ENCODE measurements at places on chromosomes 2 and 18. TPM values are rescaled to one million over a fixed set of nuclear protein-coding genes. Genes with fewer than 3 reads are reported as not detected.

- no peak for DNase-seq
Observed at GRCh38 chr2:39008665-39009064, 112.2 kb downstream of the SOS1 start.

DNA sequence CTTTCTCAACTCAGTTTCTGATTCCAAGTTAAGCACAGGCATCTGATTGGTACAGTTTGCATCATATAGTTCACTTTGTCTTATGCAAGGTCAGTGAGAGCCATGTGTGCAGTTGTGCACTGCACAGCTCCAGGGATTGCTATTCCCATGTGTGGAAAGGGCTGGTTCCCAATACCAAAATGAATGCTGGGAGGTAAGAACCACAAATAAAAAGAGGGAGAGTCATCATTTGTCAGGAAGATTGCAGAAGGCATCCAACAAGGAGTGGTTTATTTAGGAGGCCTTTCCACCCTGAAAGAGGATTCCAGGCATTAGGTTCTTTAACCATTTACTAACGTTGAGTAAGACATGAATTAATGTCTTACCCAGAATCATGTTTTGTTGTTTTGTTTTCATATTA lies 141.2 kb upstream of the ST6GAL2 start:
- DNase-seq: no peak

DNA sequence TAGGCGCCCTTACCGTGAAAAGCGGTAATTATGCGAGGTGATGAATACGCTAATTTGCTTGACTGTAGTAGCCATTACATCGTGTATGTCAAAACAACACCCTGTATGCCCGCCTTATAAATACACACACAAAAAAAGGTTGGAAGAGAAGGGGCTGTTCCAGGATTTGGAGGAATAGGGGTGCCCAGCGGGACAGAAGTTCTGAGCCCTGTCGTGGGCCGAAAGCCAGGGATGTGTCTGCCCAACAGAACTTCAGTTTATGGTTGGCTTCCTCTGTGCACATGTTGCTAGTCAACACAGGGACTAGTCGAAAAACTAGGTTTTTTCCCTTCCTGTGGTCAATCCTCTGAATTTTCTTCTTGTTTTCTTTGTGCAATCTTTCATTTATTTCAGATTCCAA lies 182.5 kb downstream of the ACKR3 start:
- DNase-seq: no peak

DNA sequence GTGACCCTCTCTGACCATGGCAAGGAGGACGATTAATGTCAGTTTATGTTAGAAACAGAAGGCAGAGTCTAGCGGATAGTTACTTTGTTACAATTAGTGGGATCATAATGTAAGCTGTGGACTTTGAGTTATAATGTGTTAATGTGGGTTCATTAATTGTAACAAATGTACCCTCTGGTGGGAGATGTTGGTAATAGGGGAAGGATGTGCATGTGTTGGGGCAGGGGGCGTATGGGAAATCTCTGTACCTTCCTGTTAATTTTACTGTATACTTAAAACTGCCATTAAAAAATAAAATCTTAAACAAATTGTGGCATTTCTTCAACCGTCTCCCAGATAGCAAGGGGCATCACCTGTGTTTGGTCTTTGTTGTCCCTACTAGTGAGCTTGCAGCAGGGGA lies 4.8 kb downstream of the UBE2F start:
- DNase-seq: no peak

DNA sequence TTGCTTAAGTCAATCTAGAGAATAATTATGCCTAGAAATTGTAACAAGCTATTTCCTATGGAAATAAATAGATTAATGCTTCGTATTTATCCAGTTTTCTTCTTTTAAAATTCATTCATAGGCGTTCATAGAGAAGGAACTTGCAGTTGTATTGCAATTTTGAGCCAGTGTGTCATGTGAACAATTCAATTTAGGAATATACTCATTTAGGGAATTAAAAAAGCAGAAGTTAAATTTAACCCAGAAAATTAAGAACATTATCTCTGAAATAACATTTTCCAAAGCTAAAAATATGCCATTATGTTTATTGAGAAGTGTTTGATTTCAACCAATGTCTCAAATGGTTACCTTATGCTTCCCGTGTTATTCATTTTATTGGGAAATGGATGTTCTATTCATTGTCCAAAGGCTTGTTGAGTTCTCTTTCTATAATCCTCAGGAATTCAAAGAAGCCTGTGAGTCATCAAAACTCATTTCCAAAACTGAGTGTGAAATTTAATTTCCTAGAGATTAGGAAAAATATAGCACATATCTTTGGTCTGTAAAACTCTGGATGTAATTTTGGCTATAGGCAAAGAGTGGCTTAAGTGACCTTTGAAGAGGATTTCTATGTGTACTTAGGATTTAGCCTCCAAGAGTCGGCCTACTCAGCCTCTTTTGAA lies 99.7 kb downstream of the SLC8A1 start:
- DNase-seq: no peak

Gene ACADL
- 0.22 TPM for polyA plus RNA-seq

Gene CFAP210
- 0.05 TPM for polyA plus RNA-seq

Gene C18orf54
- polyA plus RNA-seq: 1.4 TPM

Gene LINC00305
- polyA plus RNA-seq: not detected

Gene PSMA8
- polyA plus RNA-seq: not detected

Gene STARD6
- not detected for polyA plus RNA-seq

Gene COL3A1
- 1,351 TPM for polyA plus RNA-seq

Gene SCN7A
- polyA plus RNA-seq: 11.1 TPM

All from urinary bladder (tissue), 4 donors.